ENCODE measurements at places on chromosomes 12 and 14.

GRCh38 chr12:65694130-65694529, 130.2 kb upstream of the HMGA2 start:
- DNase-seq: no peak

DNA sequence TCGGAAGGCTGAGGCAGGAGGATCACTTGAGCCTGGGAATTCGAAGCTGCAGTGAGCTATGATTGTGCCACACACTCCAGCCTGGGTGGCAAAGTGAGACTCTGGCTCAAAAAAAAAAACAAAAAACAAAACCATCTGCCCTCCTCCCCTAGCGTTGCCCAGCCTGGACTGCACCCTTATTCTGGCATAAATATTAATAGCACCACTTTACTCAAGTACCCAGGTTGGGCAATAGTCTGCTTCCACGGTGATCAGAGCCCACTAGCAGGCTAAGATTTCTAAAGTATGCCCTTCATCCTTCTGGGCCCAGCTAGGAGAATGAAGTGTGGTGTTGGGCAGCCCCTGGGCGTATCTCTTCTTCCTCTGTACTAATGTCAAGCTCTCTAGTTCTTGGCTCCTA, 33.3 kb downstream of the KCTD10 start:
- DNase-seq: no peak

DNA sequence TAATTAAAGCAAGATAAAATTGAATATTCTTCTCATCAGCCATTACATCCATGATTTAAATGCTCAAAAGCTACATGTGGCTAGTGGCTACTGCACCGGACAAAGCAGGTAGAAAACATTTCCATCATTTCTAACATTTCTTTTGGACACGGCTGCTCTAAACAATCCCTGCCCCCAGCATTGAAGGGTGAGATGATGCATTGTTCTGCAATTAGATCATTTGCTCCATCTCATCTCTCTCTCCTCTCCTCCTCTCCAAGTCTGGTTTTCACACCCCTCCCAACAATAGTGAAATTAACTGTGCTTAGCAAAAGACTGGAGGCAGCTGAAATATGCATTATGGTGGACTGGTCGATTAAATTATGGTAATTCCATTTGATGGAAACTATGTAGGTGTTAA, 288.5 kb downstream of the KSR2 start:
- DNase-seq: no peak

- peak; percentile 45 for DNase-seq
These were observed 13.7 kb upstream of the TMEM106C start for GRCh38 chr12:47949441-47950341.

- peak; percentile 68 for DNase-seq
These were observed 3.4 kb downstream of the ASCL1 start for GRCh38 chr12:102960766-102961465.

DNA sequence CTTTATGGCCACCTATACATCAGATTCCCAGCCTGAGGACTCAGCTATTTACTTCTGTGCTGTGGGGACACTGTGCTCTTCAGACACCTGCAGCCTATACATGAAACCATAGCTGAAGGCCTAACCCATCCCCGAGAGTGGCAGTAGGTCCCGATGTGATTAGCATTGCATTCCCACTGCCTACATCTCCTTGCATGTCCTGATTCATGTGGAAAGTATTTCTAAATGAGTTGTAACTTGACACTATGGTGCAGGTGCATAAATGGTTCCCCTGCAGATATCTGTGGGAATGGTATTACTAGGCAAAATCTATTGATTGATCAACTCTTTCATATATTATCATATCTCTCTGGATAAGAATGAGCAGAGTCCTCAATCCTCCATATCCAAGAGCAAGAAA, 433.5 kb downstream of the DAD1 start:
- no peak for DNase-seq

DNA sequence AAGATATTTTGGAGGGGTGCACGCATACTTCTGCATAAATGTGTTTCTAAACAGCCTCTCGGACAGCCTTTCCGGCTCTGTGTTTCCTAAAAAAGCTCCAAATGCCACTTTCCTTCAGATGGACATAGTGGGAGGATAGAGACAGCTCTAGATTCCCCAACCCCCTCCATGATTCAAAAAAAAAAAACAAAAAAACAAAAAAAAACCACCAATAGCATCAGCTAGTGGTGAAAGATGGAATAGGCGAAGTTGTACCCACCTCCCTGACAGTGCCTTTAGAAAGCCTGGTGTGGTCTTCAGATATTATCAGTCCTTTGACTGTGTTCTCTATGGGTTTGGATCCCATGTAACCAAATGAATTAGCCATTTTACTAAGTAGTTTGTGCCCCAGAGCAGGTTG, 94.1 kb downstream of the PHETA1 start:
- no peak for DNase-seq

- DNase-seq: no peak
These were observed 98.8 kb downstream of the B4GALNT3 start for GRCh38 chr12:558580-558979.

DNA sequence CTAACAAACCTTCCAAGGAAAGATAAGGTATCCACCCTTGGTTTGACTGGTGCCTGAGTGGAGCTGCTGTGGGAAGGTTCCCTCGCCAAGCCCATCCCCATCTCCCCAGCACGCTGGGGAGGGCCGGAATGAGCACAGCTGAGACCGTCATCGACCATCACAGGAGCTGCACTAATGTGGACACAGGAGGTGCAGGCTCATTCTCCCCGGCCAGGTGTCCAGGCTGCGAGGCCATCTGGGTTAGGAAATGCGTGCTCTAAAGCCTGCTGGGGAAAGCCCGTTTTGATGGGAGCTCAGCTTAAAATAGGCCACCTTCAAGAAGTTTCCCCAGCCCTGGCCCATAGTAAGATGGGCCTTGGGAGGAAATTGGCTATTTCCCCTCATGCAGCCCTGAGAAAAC, 35.2 kb upstream of the FOXN3 start:
- DNase-seq: no peak

DNA sequence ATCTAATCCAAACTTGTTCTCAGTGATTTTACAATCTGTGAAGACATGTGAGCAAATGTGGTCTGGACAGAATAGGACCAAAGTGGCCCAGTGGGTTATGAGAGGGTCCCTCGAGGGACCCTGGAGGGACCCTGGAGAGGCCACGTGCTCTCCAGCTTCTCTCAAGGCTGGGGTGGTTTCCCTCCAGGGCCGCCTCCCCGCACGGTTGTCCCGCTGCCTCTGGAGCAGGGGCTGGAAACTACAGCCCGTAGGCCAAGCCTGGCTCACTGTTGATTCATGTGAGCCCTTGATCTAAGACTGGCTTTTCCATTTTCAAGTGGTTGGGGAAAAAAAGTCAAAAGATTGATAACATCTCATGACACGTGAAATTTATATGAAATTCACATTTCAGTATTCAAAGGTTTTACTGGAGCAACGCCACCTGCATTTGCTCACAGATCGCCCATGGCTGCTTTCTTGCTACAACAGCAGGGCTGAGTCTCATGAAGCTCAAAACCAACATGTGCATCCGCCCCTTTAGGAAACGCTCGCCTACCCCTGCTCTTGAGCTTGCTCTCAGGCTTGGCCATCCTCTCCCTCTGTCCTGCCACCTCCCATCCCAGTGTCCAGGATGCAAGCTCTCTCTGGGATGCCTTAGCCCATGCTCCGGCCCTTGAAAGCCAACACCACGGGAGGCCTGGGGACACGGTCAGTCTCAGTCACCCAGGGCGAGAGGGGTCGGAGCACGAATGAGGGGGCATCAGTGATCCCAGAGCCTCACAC, 12.1 kb upstream of the LRTM2 start:
- DNase-seq: no peak

DNA sequence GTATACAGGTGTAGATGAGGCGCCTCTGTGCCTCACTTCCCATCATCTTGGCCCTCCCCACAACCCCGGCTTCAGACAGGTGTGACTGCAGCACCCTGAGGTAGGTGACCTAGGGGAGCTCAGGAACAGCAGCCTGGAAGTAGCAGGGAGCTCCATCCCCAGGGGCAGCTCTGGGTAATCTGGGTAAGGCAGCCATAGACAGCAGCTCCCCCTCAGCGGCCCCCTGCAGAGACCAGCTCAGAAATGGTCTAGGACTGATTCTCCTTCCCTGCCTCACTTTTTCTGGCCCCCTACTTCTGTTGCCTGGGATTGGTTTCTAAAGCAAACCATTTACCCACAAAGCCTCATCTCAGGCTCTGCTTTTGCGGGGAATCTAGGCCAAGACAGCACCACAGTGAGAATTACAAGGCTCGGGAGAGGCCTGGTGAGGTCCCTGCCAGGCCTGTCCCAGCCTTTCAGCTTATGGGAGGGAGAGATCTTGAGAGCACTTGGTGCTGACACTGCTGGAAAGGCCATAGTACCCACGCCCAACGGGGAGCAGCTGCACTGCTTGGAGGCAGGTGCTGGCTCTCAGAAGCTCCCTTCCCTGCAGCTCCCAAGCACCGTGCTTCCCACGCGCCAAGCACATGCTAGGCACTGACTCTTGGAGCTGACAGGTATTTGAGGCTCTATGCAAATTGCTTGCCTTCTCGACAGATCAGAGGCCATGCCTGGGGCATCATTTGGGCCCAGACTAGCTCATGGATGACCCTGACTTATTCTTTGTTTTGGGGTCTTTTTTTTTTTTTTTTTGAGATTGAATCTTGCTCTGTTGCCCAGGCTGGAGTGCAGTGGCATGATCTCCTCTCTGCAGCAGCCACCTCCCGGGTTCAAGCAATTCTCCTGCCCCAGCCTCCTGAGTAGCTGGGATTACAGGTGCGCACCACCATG, 45.1 kb upstream of the TRAF3 start:
- no peak for DNase-seq

- no peak for DNase-seq
These were observed 76.2 kb upstream of the EVL start for GRCh38 chr14:99989032-99989431.

DNA sequence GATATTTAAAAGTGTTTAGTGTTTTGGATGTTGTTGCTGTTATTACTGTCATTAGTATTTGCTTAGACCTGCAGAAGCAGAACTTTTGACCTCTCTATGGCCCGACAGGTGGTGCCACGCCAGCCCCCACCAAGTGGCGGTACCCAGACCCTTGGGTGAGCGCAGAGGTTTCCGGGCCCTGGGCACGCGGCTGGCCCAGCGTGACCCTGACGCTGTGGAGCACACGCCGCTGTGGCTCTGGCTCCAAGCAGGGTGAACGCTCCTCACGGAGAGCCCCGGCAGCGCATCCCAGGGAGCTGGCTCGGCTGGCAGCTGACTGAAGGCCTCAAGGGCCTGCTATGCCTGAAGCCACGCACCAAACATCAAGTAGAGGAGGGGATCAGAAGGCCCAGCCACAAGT, 22.6 kb downstream of the SLC25A47 start:
- no peak for DNase-seq

- DNase-seq: no peak
These were observed 653.5 kb downstream of the FSCB start for GRCh38 chr14:43853541-43853940.

DNA sequence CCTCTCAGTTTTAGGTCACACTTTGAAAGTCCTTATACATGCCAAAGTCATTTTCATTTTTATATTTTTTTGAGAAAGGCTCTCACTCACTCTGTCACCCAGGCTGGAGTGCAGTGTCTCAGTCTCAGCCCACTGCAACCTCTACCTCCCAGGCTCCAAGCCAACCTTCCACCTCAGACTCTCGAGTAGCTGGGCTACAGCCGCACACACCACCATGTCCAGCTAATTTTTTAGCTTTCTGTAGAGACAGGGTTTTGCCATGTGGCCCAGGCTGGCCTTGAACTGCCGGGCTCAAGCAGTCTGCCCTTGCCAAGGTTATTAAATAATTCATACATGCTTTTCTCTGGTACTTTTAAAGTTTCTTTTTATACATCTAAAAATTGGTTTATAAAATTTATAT, 166.0 kb downstream of the ERC1 start:
- no peak for DNase-seq

DNA sequence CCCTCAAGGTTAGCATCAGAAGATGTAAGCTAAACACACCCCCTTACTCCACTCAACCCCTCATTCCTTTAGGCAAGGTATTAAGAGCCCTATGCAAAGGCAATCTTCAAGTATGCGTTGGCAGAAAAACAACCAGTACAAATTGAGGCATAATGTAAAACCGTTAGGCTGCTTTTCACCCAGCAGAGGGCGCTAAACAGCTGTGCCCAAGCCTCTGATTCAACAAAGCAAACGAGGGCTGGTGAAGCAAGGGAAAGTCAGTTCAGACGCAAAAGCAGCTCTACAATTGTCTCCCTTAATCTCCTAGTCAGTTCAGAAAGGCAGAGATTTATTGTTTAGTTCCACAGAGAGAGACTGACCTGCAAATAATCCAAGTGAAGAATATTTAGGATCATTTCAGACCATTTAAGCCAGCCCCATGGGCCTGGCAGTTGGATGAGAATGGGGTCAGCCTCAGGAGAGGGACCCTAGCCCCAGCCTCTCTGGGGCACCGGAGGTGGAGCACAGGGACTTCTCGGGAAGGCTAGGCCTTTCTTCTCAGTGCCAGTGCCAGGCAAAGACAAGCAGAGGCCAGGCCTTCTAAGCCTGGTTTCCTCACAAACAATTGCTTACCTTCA, 23.5 kb downstream of the DCAF5 start:
- DNase-seq: peak; percentile 77

Measured in NCI-H2081 (cell line).